GM18507 (cell line): ENCODE measurements at places on chromosomes 12 and 14.

GRCh38 chr12:45416126-45416525, 200.2 kb downstream of the ANO6 start:
- DNase-seq = no peak

DNA sequence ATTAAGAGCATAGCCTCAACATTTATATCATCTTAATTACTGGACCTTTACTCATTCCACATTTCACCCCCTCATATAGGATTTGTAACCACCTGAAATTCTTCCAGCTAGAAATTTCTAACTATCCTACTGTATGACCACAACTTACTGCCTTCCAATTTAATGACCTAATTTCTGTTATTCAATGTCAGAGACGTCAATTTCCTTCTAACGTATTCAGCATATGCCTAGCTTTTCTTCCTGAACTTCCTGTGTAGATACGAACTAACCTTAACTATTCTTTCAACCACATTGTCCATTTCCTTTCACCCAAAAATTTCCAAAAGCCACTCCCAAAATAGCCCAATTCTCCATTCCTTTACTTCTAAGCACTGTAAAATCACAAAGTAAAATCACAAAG, 108.0 kb downstream of the EEA1 start:
- DNase-seq = no peak

DNA sequence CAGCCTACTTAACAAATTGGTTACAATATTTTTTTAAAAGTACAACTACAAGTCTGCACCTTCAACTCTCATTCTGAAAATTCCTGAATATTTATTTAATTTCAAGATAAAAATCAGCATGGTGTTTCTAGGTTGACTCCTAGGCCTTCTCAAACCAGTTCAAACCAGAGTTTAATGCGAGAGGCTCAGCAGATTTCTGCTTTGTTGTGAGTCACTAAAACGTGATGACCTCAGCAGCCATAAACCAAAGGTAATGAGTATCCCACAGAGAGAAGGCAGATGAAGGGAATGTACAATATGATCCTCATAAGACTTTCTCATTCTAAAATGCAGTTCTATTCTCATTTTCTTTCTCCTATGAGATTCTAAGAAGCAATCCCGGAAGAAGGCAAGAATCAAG, 1.5 kb downstream of the PRDM4 start:
- DNase-seq = no peak

DNA sequence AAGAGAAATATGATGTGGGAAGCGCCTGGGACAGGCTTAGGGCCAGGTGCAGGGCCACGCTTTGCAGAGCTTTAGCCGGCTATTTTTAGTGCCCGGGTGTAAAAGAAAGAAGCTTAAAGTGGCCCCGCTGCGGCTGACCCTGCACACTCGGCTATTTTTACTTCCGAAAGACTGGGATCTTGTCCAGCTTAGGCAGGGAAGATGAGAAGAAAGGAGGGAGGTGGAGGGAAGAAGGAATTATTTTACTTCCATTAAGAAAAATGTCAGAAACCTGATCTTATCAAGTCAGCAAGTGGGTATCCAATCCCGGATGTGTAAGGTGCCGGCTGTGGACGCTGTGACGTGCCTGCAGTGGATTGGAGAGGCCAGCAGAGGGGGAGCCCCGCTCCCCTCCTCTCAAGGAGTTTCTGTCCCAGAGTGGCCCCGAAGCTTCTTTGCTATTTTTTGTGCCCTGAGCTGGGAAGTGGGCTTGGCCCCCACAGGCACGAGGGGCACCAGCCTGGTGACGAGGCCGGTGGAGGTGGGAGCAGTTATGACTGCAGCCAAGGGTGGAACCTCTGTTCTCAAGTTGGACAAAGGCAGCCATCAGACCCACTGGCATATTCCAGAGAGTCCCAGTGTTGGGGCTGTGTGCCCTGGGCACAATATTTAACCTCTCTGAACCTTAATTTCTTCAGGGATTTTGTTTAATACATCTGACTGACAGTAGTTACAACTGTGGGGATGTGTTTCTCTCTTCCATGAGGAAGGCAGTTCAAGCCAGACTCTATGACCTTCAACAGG, 97.7 kb downstream of the ESRRB start:
- DNase-seq = no peak

DNA sequence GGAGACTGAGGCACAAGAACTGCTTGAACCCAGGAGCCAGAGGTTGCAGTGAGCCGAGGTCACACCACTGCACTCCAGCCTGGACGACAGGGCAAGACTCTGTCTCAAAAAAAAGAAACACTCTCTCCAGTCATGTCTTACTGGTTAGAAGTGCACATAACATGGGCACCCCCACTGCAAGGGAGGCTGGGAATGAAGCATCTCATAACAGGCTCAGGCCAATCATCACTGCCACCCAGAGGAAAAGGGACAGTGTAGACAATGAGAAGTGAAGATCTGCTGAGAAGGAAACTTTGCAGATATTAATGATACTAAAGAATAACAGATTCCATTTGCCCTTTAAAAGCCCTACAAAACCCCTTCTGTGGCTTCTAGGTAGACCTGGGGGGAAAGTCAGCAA, 66.9 kb downstream of the ITPK1 start:
- no peak for DNase-seq

- no peak for DNase-seq
Measured at GRCh38 chr12:81809829-81810595, 50.9 kb upstream of the PPFIA2 start.

GRCh38 chr14:27164139-27164538, 566.3 kb upstream of the NOVA1 start:
- DNase-seq = no peak
